Ecto neural progenitor cell (in vitro differentiated cells): ENCODE measurements at places on chromosomes 6 and 20.
A peak's percentile ranks its signal among the peaks of the same experiment; 100 is the strongest.

DNA sequence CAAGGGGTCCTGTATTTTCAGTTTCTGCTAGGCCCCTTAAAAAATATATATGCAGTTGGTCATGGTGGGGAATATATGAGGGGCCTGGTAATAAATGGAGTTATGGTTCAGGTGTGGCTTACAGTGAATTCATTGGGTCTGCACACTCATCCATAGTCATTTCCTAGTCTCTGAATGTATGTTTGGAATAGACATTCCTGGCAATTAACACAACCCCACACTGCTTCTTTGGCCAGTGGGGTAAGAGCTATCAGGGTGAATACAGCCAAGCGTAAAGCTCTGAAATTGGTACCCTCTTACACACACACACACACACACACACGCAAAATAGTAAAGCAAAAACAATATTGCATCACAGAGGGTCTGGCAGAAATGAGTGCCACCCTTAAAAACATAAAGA lies 56.5 kb downstream of the QRSL1 start:
- DNase-seq, result no peak

GRCh38 chr6:84763886-84764331 lies 489 bp downstream of the TBX18 start:
- no peak for DNase-seq

GRCh38 chr6:139133262-139134063 lies 1.4 kb upstream of the HECA start:
- no peak for DNase-seq

DNA sequence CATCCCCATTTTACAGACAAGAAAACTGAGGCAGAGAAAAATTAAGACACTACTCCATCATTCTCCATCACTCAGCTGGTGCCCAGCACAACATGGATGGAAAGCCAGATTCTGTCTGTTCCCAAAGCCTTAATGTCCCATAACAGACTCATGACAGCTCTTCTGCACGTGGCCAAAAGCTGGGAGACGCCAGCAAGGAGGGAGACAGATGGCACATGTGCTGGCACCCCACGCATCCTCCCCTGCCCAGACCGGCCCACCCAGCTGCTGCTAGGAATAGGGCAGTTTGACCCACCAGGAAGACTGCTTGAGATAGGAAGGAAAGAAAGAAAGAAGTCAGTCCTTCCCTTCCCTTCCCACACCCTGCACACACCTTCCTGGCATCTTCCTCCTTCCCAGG lies 96.3 kb downstream of the PREX1 start:
- DNase-seq, result no peak

- DNase-seq, result no peak
These were observed 159.6 kb downstream of the TMEM200A start for GRCh38 chr6:130525408-130525807.

DNA sequence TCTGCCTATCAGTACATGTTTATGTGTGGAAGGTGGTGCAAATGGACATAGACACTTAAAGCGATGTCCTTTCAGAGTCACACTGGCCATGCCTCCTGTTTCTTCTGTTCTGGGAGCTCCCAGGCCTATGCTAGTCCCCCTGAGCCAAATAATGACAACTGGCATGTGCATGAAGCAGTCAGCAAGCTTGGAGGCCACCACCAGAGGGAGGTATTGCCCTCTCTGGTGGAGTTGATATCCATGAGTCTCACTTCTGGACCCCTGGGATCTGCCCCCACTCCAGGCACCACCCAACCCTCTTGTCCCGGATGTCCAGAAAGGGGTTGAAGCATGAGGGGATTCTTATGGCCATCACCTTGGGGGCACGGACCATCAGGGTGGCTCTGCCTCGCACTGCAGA lies 172.2 kb downstream of the AIG1 start:
- peak; percentile 53 for DNase-seq

DNA sequence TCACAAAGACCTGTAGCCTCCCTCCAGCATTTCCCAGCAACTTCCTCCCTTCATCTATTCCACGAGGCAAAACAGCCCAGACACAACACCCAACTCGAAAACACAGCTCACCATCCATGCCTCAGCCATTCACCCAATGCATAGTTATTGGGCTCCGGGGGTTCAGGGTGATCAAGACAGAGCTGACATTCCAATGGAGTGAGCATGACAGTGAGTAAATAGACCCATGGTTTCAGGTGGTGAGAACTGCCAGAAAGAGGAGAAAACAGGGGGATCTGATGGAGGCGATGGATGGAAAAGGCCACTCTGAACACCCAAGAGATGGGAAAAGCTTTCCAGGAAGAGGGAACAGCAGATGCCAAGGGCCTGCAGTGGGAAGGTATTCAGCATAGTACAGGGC lies 5.9 kb downstream of the CASS4 start:
- DNase-seq, result no peak

DNA sequence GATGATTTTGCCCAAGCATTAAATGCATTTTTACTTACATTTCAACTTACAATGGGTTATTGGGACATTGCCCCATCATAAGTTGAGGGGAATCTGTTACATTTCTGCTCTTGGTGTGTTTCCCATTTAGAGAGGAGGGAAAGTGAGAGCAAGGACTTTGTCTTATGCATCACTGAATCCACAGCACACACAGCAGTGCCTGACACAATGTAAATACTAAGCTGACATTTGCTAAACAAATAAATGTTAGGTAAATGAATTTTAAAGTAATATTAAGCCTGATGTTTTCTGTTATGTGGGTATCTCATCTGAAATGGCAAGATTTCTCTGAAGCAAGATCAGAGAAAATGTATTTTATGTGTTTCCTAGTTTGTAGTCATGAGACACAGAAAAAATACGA lies 143.6 kb upstream of the STXBP5 start:
- DNase-seq, result no peak

GRCh38 chr20:2816583-2817340 lies 598 bp downstream of the TMEM239 start:
- no peak for DNase-seq

DNA sequence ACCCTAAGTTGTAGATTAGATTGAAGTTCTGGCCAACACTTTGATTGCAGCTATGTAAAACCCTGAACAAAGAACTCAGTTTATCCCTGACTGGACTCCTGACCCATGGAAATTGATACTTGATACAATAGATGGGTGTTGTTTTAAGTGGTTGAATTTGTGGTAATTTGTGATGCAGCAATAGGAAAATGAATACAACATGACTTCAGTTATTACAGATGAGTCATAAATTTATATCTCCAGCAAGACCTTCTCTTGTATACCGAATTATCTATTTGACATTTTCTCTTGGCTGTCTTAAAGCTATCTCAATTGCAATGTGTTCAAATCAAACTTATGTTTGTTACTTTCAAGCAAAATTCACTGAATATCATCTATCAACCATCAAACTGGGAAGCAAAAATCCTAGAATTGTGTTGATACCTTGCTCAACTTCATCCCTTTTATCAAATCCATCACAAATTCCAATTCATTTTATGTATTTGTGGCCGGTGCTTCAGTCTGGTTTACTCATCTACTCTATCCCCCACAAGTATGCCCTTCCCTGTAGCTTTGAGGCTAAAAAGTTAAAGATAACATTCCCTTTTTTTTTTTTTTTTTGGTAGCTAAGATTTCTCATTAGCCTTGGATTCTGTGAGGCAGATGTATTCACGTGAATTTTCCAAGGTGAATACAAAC lies 129.4 kb upstream of the CENPW start:
- DNase-seq, result no peak

DNA sequence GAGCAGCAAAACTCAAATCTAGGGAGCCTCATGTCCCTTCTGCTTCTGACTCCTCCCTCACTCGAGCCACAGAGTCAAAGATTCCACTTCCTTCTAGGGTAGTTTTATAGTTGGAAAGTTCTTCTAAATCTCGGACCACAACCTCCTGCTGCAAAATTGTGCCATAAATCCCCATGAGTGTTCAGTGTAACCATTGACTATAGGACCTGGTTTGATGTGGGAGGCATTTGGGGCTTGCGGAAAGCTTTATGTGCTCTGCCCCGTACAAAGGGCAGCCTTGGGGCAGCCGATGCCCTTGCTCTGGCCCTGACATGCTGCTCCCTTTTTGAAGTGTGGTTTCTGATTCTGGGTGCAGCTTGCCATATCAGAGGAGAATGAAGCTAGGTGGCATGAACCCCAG lies 43.6 kb upstream of the IER3 start:
- DNase-seq, result no peak

DNA sequence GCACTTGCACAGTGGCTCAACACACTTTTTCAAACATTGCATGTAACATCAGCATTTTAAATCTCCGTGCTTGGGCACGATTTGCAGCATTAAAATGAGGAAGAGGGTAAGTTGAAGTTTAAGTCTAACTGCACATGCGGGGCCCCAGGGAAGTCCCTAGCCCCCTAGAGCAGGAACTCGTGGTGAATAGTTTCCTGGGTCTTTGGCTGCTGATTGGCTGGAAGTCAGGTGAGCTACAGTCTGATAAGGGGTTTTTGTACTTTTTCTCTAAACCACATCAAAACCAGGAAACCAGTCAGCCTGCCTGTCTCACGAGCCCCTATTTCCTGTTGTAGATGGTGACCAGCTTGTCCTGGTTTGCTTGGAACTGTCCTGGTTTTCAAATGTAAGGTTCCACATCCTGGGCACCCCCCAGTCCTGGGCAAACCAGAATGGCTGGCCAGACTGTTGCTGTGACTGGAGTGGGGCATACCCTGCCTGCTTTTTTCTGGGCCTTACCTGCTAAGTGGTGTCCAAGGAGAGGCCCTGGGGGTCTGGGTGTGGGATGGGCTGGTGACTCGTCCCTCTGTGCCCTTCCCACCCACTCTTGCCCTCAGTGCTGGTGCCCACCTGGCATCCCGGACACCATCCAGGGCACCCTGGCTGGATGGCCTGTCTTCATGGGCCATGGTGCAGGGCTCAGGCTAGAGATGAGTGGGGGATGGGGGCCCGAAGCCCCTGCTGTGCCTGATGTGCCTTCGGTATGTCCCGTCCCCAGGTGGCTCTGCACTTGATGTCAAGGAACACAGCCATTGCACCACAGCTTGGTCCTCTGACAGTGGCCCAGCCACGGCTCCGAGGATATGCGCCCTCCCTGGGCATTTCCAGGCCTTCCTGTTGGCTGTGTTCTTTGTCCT lies 31.8 kb downstream of the SUN5 start:
- DNase-seq, result peak; percentile 40

GRCh38 chr6:148890652-148891404 lies 144.0 kb downstream of the UST start:
- DNase-seq, result peak; percentile 15

GRCh38 chr20:60820918-60821317 lies 431.1 kb upstream of the CDH4 start:
- no peak for DNase-seq

GRCh38 chr6:28208111-28208659 lies 16.9 kb upstream of the ZSCAN9 start:
- peak; percentile 49 for DNase-seq

- no peak for DNase-seq
These were observed 48.9 kb downstream of the VTA1 start for GRCh38 chr6:142195862-142196541.

DNA sequence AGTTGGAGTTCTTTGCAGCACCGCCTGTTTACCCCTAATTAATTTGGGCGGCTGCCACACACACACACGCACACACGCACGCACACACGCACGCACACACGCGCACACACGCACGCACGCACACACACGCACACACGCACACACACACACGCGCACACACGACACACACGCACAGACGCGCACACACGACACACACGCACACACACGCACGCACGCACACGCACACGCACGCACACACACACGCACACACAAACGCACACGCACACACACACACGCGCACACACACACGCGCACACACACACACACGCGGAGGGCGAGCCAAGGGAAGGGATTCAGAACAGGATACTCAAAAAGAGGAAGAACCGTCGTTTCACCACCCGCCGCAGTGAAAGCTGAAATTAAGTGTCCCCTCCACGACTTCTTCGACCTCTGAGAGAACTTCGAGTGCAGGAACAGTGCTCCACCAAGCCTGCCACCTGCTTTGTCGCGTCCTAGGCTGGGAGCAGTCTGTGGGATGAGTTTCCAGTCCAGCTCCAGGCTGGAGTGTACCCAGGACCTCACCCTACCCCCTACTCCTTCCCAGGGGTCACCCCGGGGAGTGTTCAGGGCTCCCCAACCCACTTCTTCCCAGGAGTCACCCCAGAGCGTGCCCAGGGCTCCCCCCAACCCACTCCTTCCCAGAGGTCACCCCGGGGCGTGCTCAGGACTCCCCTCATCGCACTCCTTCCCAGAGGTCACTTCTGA lies 1.1 kb downstream of the RNASET2 start:
- peak; percentile 54 for DNase-seq

- DNase-seq, result no peak
These were observed 4.8 kb upstream of the PMEPA1 start for GRCh38 chr20:57714409-57715267.

DNA sequence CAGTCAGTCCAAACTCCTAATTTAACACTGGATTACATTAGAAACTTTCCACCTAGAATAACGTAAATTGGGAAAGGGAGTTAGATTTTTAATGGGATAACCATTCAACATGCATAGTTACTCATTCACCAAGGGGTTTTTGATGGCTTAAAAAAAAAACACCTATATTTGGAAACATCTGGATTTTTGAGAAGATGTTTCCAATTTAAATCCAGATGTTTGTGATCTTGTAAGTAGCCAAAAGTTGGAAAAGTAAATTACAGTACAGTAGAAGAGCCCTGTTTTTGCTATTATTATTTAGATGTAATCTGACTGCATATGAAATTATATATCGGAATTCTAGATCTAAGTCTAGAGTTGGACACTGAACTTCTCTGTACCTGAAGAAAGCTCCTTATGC lies 478.2 kb downstream of the CD83 start:
- DNase-seq, result no peak

DNA sequence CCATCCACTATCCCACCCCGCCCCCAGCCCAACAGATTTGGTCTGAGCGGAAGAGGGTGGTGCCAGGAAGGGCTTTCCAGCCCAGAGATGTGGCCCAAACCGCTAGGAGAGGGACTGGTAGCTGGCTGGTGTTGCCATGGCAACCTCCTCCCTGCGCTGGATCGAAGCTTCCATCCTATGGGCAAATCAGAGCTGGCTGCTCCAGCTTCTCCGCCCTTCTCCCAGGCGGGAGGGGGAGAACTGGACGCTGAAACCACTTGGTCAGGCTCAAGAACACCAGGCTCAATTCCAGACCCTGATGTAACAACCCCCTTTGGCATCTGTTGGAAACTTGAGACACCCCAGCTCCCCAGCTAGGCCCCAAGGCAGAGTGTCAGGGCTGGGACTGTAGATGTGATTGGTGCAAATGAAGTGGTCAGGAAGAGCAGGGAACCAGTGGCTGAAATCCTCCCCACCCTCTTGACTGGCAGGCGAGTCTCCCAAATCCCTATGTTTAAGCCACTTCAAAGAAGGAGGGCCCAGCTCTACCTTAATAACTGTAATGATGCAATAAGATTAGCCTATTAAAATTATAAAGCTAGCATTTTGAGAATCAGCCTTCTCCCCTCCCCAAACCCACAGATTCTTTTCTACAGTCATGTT lies 4.2 kb downstream of the RIMS4 start:
- peak; percentile 87 for DNase-seq
